ENCODE measurements at places on chromosomes 5 and 9. TPM values are rescaled to one million over a fixed set of nuclear protein-coding genes. Genes with fewer than 3 reads are reported as not detected.
A peak's percentile ranks its signal among the peaks of the same experiment; 100 is the strongest.

DNA sequence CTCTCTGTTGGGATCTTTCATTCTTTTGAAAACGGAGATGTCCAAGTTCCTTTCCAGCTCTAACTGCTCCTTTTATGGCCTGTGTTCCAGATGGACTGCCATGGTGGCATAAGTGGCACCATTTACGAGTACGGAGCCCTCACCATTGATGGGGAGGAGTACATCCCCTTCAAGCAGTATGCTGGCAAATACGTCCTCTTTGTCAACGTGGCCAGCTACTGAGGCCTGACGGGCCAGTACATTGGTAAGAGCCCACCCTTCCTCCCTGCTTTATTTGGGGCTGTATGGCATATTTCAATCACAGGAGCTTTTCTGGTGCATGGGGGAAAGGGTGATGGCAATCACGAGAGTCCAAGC, 4.8 kb downstream of the GPX3 start:
- no peak for DNase-seq

GRCh38 chr5:58360794-58361193, 99.1 kb downstream of the PLK2 start:
- no peak for DNase-seq

DNA sequence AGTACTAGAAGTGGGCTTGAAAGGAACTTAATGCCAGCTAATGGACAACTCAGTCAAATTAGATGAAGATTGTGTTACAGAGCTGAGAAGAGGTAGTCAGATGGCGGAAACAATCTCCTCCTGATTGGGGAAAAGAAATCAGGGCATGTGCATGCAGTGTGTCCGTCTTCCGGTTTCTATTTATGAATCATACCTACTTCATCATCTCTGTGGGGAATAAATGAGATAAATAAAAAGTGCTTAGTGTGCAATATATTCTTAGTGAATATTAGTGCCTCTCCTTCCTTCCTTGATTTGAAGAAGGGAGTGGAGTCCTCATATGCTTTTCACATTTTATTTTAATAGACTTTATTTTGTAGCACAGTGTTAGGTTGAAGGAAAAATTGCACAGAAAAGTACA, 108.7 kb upstream of the NFIL3 start:
- no peak for DNase-seq

- no peak for DNase-seq
Measured at GRCh38 chr5:145015146-145015545, 820.0 kb downstream of the PRELID2 start.

GRCh38 chr9:134066913-134067851, 644 bp downstream of the BRD3 start:
- DNase-seq, result peak; percentile 18

DNA sequence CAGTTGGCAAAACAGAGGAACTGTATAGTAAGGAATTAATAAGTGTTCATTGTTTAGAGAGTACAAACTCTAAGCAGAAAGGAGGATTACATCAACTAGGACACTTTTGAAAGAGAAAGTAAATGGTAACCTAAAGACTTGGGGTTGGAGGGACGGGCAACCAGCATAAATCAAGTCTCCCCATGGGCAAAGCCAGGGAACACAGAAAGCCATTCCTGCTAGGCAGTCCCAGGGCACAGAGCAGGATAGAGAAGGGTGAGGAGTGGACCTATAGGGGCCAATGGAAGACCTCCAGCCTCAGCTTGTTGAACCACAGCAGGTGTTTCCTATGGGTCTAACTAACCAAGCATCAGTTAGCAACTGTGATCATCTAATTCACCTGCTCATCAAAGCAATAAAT, 9.2 kb upstream of the ERAP1 start:
- DNase-seq, result no peak

DNA sequence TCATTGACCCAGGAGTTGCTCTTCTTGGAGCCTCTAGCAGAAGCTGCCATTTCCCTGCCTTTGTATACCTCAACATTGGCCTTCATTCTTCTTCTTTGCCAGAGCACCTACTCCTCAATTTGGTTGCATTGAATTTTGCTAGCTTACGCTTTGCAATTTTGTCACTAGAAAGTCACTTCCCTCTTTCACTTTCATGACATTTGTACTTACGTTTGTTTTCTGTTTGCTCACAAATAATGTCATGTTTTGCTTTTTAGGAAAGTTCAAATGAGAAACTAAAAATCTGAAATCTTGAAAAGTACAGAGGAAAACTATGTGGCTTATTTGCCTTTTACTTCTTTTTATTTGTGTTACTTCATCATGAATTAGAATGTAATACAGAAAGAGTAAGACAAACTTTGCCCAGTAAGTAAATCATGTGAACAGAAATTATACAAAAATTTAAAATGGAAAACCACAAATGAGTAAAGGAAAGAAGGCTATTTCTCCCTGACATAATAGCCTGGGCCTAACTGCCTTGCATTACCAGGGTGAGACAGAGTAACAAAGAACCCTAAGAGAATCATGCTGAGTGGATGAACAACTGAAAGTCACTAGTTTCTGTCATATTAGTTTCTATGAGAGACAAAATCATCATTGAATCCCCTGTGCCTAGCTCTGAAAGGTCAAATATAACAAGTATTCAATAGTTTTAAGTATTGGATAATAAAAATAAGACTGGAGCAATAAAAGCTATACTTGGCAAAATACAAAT, 7.4 kb upstream of the IFNA1 start:
- DNase-seq, result no peak

DNA sequence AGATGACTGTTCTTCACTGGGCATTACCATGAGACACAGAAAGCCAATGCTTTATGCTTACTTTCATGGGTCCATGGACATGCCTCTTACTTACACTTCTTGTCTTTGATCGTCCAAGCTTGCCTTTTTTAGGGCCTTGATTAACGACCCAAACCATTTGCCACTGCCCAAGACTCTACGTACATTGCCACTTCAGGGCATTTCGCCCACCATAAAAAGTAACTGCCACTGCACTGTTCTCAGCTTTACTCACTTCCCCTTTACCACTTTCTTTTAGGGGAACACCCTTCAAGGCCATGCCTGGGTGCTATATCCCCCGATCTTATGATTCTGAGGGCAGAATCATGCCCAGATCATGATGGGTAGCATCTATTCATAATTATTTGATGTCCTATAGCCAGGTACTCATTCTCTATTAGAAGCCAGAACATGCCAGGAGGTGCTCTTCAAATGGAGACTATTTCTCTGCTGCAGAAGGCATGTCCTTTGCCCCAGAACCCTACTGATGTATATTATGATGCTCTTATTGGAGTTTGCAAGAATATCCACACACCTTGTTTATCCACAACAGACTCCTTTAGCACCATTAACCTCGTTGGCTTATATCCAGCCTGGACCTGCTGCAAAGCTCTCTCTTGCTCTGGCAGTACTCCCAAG, 64.1 kb upstream of the RAD23B start:
- no peak for DNase-seq

NUTM2G gene
- not detected for total RNA-seq

GRCh38 chr9:5438301-5439162, 807 bp upstream of the PLGRKT start:
- no peak for DNase-seq

- no peak for DNase-seq
Measured at GRCh38 chr5:98735806-98736507, 37.5 kb upstream of the RGMB start.

- DNase-seq, result no peak
Measured at GRCh38 chr5:4540375-4541173, 599.6 kb upstream of the ADAMTS16 start.

- no peak for DNase-seq
Measured at GRCh38 chr5:180119031-180119902, 47.7 kb upstream of the RNF130 start.

ZNF879 gene
- total RNA-seq, result 2.9 TPM

DNA sequence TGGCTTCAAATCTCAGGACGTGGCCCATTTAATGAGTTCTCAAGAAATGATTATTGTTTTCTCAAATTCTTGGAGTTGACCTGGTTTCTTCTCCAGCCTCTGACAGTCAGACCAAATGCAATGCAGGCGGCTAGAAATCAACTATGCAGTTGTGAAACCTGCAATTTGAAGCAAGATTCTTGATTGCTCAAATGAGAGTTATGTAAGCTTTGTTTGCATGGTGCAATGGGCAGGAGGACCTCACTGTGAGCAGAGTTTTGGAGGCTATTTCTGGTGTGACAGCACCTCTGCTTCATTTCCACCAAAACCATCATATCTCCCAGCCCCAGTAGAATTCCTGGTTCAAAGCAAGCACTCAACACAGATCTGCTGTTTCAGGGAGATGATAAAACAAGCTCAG, 500.0 kb upstream of the KLF4 start:
- DNase-seq, result peak; percentile 14

DNA sequence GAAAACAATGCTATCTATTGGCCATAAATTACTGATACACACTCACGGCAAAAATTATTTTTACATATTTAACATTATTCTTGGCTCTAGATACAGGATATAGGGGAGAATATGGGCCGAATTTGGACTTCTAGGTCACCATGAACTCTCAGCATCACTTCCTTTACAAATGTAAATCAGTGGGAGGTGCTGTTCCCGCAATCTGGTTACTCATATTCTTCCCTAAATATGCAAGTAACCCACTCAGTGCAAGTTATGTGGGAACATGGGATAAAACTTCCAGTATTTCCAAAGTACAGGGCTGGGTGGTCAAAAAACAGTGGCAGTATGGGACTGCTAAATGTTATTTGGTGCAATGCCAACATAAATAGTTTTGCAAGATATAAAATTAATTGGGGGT, 145.6 kb downstream of the PPP2R2B start:
- no peak for DNase-seq

DNA sequence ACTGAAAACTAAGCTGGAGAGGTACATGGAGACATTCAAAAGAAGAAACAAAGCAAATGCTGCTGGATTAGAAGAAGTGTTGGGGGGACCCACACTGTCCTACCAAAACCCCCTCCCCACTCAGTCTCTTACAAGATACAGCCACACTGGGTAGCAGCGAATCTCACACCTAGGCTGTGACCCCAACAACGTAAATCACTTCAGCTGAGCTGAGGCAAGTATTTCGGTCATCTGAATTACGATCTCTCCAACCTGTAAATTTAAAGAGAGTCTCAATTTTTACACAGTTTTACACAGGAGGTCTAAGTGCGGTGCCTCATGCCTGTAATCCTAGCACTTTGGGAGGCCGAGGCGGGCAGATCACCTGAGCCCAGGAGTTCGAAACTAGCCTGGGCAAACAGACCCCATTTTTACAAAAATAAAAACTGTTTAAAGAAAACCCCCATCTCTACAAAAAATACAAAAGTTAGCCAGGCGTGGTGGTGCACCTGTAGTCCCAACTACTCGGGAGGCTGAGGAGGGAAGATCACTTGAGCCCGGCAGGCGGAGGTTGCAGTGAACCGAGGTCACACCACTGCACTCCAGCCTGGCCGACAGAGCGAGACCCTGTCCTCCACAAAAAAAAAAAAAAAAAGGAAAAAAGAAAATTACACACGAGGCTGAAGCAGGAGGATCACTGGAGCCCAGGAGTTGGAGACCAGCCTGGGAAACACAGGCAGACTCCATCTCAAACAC, 3.4 kb downstream of the CAMSAP1 start:
- no peak for DNase-seq

DNA sequence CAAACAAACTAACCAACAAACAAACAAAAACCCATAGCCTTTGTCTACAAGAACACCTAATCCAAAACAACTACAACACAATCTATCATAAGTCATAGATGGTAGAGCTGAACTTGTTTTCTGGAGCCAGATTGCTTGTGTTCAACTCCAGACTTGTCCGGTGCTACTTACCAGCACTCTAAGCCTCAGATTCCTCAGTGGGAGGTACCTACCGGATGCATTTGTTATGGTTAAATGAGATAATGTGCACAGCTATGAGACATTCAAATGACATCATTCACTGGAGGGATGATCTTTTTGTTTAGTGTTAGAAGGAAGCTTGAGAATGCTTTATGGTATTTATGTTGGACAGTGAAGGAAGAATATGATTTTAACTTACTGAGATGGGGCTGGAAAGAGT, 592.9 kb upstream of the C9orf72 start:
- DNase-seq, result no peak

GRCh38 chr5:40227366-40227765, 452.3 kb upstream of the PTGER4 start:
- no peak for DNase-seq

UBE2QL1 gene
- total RNA-seq, result 60.4 TPM

- DNase-seq, result no peak
Measured at GRCh38 chr5:40121236-40121635, 558.5 kb upstream of the PTGER4 start.

WDR55 gene
- 15.1 TPM for total RNA-seq

GRCh38 chr5:68431601-68432337, 216.2 kb downstream of the PIK3R1 start:
- DNase-seq, result no peak

AJM1 gene
- 1.7 TPM for total RNA-seq

CHD1 gene
- 33.1 TPM for total RNA-seq

GRCh38 chr9:20684875-20685696, 1.0 kb downstream of the FOCAD start:
- DNase-seq, result no peak

DNA sequence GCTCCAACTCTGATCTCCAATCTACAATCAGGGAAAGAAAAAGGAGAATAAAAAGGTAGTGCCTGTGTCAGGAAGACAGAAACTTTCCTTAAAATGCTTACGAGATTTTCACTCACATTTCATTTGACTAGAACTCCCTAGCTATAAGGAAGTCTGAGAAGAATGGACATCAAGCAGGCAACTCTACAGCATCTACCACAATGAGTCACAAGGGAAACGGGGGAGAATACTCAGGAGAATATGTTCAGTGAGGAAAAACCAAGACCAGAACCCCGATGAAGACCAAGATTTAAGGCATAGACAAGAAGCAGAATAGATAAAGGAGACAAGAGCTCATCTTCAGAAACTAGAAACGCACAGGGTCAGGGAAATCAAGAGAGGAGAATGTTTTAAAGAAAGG, 9.0 kb upstream of the SETD9 start:
- no peak for DNase-seq

NR5A1 gene
- not detected for total RNA-seq

- DNase-seq, result no peak
Measured at GRCh38 chr5:75281716-75282465, 45.2 kb upstream of the ANKRD31 start.

- no peak for DNase-seq
Measured at GRCh38 chr5:31692561-31693221, 53.8 kb downstream of the PDZD2 start.

DNA sequence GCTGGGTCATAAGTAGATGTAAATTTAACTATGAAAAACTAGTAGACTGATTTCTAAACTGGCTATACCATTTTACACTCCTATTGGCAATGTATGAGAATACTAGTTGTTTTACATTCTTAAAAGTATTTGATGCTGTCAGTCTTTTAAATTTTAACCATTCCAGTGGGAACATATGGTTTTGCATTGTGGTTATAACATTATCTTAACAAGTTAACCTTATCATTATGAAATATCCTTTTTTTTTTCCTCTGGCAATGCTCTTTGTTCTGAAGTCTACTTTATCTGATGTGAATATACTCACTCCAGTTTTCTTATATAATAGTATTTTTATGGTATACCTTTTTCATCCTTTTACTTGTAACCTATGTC, 548.9 kb upstream of the CLINT1 start:
- no peak for DNase-seq

FOXD4L4 gene
- total RNA-seq, result not detected
